ENCODE measurements at places on chromosomes 6 and 20.

DNA sequence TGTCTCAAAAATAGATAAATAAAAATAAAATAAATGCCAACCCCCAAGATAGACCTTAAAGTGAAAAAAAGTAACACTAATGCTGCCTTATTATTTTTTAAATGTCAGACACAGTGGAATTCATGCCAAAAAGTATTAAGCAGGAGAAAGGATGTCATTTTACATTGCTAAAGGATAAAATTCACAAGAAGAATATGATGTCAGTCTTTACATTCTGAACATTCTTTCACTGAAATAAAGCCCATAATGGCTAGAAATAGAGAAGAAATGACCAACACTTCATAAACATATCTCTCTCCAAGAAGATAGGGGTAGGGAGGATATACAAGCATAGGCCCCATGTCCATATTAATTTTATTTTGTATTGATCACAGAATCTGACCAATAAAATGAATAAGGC is 47.4 kb downstream of the SLC23A2 start:
- no peak for DNase-seq

GRCh38 chr6:148709577-148709976 is 37.3 kb upstream of the UST start:
- DNase-seq, result no peak

DNA sequence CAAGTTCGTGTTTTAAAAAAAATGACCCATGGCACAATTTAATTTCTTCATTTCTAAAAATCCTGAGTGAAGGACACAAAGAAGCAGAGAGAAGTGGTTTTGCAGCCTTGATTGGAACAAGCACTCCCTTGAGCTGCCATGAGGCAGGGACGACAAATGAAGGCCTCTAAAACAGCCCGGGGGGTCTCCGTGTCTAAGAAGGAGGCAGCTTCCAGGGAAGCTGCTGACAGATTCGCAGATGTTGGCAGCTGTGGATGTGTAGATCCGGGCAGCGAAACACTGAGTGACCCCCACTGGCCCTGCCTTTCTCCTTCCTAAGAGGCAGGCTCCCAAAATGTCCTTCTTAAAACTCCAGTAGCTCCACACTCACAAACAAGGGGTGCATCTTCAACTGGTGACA is 9.6 kb upstream of the LBP start:
- no peak for DNase-seq

DNA sequence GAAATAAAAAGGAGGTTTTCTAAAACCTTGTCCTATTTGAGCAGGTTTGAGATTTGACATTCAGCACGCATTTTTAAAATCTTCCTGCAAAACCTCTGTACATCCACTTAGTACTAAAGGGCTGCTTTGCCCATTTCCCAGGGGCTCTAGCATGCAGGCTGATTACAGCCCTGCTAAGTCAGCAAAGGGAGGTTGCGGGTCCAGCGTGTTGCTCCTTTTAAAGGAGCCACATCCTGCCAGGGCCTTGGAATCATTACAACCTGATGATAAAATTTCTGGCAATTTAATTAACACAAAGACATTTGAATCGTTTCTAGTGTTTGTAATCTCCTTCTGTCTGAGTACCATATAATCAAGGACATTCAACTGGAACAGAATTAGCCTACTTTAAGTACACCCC is 455.1 kb upstream of the CITED2 start:
- no peak for DNase-seq

DNA sequence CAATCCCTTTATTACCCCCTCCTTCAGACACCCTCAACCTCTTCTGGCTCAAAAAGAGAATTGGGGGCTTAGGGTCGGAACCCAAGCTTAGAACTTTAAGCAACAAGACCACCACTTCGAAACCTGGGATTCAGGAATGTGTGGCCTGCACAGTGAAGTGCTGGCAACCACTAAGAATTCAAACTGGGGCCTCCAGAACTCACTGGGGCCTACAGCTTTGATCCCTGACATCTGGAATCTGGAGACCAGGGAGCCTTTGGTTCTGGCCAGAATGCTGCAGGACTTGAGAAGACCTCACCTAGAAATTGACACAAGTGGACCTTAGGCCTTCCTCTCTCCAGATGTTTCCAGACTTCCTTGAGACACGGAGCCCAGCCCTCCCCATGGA is 2.2 kb downstream of the TNF start:
- DNase-seq, result no peak

DNA sequence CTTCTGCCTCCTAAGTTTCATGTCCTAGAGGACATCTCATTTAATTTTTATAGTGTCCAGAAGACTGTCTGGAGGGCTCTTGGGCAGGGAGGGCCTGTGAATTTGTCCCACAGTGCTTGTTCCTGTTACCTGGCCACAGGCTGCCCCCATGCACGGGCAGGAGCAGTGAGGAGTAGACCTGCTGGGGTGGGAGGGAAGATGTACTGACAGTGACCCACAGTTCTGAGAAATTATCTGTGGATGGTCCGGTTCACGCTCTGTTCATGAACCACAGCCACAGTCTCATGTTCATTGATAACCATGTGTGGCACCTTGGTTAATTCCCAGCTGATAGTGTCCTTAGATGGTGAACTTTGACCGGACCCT is 18.8 kb upstream of the ZNF831 start:
- no peak for DNase-seq

DNA sequence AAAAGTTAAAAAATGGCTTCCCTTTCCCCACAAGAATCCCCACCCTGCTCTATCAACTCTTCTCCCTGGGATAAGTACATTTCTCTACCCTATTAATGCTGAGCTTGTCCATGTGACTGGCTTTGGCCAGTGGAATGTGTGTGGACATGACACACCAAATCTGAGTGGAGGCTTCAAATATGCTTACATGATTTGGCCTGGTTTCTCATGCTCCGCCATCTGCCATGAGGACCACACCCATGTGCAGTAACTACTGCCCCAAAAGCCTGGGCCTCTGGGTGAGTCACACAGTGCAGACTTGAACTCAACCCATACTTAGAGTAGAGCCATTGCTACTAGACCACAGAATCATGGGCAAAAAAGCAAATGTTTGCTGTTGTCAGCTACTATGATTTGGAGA is 65.4 kb downstream of the PRND start:
- DNase-seq, result no peak

DNA sequence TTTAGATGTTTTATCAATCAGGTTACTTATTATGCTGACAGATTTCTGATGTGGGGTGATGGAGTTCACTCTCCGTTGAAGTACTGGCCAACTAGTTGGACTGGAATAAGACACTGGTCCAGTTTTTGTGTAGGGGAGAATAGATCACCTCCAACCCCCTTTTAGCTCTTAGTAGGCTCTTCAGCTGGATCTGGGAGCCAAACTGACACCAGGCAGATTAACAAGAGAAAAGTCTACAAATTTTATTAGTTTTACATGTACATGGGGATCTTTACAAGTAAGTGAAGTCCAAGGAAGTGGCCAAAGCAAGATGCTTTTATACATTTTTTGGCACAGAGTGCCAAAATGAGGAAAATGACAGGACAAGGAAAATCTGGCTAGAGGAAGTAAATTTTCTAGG is 107.1 kb downstream of the UBE3D start:
- no peak for DNase-seq

DNA sequence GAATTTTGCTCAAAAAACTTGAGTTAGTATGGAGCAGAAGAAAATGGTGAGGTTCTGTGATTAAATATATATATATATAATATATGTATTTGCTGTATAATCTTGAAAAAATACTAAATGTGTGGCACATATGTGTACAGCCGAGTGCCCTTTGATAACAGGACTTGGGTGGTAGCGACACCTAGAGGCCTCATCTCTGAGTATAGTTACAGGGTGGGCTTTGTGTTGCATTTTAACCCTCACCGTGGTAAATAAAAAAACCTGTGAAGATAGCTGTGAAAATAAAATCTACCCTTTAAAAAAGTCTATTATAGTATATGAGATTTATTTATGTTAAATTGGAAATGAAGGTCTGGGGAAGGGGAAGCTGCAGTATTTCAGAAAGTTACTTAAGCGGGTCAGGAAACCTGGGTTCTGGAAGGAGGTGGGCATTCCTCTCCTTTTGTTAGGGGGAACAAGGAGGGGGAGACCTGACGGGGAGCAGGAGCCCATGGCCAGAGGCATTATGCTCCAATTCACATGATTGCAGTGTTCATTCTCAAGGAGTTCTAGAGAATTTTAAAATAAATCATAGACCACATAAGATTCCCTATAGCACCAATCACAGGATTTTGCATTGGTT is 82.7 kb downstream of the SH3BGRL2 start:
- DNase-seq, result no peak

DNA sequence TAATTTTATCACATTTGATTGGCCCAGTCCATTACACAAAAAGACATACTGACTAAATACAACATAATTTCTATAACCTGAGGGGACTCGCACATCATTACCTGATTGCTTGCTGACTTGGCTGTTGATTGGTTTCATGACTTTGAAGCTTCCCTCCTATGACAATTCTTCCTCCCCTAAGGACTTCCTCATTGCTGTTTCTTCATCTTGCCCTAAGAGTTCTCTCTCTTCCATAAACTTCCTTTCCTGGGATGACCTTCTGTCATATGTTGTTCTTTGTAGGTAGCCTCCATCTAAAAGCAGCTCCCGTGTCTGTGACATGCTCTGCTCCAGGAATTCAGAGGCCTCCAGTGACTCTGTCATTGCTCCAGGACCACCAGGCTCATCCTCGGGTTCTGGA is 22.6 kb downstream of the RSPH3 start:
- DNase-seq, result no peak

GRCh38 chr6:92362404-92362803 is 1057.0 kb downstream of the EPHA7 start:
- no peak for DNase-seq

- no peak for DNase-seq
Observed at GRCh38 chr6:163296835-163297519, 117.5 kb upstream of the QKI start.

- DNase-seq, result no peak
Observed at GRCh38 chr6:40535110-40535818, 51.9 kb downstream of the LRFN2 start.

- no peak for DNase-seq
Observed at GRCh38 chr6:21087188-21087587, 506.4 kb upstream of the SOX4 start.

GRCh38 chr6:12147557-12148316 is 135.6 kb downstream of the HIVEP1 start:
- no peak for DNase-seq

GRCh38 chr20:63531686-63532448 is 5.3 kb downstream of the PTK6 start:
- DNase-seq, result no peak

- no peak for DNase-seq
Observed at GRCh38 chr20:6685626-6686025, 81.9 kb upstream of the BMP2 start.

GRCh38 chr6:124143435-124143834 is 339.8 kb downstream of the NKAIN2 start:
- DNase-seq, result no peak

DNA sequence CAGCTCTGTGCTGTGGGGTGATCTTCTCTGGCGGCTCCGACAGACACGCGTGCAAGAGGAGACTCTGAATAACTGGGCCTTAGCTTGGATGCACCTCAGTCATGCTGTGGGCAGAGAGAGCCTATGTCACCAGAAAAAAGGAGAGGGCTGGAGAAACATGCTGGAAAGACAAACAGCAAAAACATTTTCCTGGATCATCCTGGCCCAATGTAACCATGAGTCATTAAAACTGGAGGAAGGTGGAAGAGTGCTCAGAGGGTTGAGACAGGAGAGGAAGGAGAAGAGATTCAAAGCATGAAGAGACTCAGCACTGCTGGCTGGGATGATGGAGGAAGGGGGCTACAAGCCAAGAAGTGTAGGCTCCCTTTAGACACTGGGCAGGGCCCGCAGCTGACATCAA is 292.0 kb downstream of the CDH26 start:
- no peak for DNase-seq

DNA sequence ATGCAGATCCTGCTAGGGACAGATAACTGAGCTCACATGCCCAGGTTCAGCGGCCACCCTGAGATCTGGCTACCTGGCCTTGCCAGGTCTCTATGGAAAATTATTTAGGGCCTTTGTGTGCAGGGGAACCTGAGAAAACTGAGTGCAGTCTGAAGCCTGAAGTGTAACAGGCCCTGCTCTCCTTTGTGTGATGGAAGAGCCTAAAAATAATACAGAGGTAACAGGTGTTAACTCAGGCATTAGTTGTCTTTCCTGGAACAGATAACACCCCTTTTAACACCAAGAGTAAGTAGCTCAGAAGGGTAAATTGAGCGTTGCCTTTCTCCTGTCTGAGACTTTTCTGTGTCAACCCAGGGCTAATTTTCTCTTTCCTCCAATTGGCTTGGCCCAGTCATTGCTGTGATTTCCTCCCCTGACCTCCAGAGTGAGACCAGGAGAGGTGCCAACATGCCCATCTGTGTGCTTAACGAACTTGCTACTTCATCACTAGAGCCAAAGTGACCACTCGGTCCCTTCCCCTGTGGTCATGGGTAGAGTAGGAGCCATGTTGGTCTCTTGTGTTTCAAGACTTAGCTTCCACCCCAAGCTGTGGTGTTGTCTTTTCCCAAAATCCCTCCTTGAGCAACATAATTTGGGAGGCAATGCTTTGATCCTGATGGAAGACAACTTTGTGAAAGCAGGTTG is 304.4 kb upstream of the JAG1 start:
- DNase-seq, result no peak

DNA sequence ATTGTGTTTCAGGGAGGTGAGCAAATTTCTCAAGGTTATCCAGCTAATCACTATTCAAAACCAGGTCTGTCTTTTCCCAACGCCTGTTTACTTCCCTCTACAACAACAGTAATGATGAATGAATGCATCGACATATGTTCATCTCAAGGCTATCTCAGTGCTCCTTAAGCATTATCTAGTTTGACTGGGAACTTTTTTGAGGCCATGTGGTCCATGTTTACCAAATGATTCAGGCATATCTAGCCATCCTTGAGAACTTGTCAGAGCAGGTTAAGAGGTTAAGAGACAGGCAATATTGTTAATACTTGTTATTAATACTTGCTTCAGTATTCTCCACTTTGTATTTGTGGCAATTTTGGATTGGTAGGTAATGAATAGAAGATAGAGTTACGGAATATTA is 1038.4 kb upstream of the FLRT3 start:
- DNase-seq, result no peak

Measured in iPS DF 19.7 (cell line).